Amygdala (tissue), 56 donors: ENCODE measurements at places on chromosomes 2 and 18.

- DNase-seq: no peak
Observed at GRCh38 chr18:56505971-56506370, 132.4 kb downstream of the TXNL1 start.

- no peak for DNase-seq
Observed at GRCh38 chr18:63407734-63408133, 14.5 kb downstream of the VPS4B start.

- DNase-seq: no peak
Observed at GRCh38 chr2:234555161-234555560, 58.3 kb upstream of the ARL4C start.

GRCh38 chr18:23207994-23208393 lies 72.7 kb downstream of the CABLES1 start:
- DNase-seq: no peak

DNA sequence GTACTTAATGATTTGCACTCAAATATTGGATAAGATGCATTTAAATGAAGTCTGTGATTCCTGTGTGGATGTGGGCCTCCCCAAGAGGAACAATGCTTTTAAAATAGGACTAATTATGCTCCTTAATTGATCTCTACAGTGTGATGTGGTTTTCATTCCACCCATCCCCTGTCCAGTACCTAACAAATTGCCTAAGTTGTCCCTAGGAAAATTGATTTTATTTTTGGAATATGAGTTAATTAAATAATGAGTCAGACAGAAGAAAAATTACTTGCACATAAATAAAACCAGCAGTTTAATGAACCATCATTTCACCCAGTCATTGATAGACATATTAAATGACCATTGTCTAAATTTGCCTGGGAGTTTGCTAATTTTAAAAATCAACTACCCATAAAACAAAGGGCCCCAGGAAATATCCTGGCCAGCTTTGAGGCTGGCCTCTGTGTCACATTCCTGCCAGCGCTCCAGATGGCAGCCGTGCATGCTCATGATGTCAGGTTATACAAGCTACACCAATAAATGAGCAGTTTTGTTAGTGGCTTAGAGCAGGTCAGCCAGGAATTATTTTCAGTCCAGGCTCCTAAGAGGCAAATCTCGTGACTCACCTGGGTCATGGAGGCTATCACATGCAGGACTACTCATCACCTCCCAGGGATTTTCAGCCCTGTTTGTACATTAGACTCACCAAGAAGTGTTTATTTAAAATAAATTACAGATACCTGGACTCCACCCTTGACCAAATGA lies 31.9 kb downstream of the ABHD3 start:
- no peak for DNase-seq

DNA sequence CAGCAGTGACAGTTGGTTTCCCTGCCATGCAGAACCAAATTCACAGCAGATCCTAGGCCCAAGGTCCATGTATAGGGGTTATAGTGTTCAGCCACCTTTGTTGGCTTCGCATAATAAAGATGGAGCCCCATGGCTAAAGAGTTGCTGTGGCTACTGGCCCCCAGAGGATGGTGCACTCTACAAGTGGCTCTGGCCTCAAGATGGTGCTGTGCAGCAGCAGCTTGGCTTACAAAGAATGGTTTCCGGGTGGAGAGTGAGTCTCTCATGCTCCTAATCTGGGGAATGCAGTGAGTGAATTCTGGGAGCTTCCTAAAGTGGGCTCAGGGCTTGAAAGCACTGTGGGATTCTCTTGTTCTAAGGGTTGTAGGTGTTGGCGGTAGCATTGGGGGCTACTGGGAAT lies 1199.7 kb downstream of the CNTNAP5 start:
- no peak for DNase-seq

DNA sequence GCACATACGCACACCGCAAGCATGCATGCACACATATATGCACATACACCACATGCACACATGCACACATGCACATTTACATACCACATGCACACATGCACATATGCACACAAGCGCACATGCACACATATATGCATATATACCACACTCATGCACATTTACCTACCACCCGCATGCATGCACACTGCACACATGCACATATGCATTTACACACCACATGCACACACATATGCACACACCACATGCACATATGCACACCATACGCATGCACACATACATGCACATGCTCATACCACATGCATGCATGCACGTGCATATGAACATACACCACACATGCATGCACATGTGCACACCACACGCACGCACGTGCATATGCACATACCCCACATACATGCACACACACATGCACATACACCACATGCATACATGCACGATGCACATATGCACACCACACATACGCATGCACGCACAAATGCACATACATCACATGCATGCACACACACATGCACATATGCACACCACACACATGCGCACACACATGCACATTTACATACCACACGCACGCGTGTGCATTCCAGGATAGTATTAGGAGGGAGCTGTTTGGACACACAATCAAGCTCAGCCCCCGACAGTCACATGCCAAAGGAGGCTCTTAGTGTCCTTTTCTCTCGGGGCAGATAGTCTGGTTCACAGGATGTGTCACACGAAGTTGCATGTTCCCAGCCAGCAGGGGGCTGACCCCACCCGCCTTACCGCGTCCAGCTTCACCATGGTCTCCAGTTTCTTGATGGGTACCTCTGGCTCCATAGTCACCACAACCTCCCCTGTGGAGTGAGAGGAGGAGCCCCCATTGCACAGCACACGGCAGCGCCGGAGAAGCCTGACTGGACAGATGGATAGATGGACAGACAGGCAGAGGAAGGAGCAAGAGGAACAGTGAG lies 5.9 kb downstream of the OTOF start:
- DNase-seq: no peak

DNA sequence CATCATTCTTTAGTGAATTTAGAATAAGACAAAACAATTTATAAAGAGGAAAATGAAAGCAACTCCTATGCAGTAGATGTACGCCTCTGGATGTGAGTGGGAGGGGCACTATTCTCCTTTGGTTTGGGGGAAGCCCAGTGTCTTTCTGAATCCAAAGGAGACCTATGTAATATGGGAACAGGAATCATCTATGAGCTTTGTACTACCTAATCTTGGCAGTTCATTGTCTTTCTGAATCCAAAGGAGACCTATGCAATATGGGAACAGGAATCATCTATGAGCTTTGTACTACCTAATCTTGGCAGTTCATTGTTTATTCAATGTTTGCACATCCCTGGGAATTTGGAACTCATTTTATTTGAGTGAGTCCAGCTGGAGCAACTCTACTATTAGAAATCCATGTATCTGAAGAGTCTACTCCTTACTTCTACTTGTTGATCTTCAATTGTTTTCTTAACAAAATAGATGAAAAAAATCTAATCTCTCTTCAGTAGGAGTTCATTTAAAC lies 401.1 kb upstream of the LRATD1 start:
- DNase-seq: no peak

GRCh38 chr2:70916291-70916690 lies 19.4 kb upstream of the ATP6V1B1 start:
- no peak for DNase-seq

DNA sequence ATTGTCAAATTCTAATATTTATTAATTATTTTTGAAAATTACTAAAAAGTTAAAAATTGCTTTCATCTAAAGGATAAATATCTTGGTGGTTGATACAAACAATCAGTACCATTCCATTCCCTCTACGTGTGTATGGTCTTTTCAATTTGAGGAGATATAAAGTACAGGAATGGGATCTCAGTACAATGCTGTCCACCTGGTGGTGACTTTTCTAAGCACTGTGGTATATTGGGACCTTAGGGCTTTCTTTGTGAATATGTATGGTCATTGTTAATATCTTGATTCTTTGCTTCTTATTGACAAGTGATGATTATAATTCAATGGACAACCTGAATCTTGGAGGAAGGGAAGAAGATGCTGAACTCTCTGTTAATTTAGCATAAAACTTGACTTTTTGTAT lies 83.1 kb downstream of the NBEAL1 start:
- DNase-seq: no peak

DNA sequence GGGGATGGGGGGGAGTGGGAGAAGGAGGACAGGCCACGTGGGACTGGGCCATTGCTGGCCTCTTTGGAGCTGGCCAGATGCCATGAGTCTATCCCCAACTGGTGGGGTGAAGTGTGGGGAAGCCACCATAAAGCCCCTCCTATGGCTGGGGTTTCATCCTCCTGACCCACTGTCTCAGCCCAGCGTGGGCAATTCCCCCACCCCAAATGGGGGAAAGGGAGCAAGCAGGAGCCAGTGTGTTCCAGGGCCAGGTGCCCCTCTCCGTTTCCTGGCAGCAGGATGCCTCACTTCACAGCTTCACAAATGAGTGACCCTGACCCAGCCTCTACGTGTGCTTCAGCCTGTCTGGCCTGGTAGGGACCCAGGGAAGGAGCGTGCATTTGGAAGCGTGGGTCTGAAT lies 474.7 kb upstream of the HS6ST1 start:
- no peak for DNase-seq

DNA sequence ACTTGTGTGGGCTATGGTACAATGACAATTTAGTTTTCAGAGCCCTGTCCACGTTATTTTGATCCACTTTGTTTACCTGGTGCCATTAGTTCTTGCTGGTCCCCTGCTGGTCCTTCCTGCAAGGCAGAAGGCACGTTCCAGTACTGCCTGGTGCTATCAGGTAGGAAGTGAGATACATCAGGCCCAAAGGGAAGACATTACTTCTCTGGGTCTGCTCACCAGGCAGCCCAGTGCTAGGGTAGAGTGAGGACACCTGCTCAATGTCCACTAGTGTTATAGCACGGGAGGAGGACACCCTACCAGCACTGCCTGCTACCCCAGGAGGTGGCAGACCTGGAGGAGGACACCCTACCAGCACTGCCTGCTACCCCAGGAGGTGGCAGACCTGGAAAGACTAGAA lies 23.7 kb downstream of the MARCO start:
- no peak for DNase-seq

GRCh38 chr2:197234671-197235191 lies 75.8 kb downstream of the ANKRD44 start:
- no peak for DNase-seq

DNA sequence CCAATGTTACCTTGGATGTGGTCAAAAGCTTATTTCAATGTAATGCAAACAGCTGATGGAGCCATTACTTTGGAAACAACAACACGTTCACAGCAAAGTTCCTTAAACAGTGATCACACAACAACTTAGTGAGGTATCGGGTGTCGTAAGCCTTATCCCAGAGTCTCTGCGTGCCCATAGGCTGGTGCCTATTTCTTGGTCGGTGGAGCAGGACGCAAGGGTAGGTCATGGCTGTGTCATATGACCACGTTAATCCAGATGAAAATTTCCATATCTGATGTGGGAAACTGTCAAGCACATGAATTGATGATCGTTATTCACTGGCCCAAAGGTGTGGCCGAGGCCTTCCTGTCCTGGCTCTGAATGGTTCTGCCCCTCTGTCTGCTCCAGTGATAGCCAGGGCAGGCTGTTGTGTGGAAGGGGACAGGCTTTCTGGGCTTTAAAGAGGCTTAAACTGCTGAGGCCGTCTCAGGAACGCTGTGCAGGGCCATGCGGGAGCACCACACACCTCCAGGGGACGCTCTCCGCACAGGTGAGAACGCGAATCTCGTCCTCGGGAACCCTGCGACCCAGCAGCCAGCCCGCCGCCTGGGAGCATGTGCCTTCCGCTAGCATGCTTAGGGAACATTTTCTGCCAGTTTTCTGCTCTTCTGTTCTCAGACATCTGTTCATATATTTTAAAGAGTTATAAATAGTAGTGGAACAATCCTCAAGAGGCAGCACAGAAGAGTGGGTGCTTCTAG lies 90.6 kb downstream of the KCTD1 start:
- DNase-seq: no peak

- no peak for DNase-seq
Observed at GRCh38 chr18:24802456-24802855, 342.0 kb downstream of the HRH4 start.

DNA sequence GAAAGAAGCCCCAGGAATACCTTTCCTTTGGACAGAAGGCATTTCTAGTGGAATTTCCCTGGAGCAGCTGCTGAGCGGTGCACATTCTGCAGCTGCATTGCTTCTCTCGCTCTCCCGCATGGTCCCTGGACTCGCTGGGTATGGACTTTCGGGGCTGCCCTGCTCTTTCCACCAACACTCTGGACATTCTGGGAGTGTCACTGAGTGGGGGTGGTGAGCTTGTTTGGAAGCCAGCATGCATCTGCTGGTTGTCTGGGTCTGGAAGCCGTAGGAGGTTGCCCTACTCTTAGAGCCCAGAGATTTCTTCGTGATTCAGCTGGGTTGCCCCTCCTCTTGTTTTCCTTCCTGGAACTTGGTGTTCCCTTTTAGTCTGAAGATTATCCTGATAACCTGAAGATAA lies 52.6 kb downstream of the TWIST2 start:
- DNase-seq: no peak

DNA sequence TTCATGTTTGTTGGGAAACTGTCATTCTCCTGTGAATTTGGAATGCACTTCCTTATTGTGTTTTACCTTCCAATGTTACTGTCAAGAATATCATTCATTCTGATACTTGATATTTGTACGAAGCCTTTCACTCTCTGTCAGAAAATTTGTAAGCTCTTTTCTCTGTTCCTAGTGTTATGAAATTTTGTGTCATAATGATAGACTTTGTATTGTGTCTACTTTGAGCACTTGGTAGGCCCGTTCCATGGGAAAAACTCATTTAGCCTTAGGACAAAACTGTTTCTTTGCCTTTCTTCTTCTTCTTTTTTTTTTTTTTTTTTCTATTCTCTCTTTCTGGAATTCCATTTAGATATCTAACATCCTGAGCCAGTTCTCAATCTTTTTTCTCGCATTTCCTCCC lies 52.0 kb upstream of the FAM124B start:
- no peak for DNase-seq

- DNase-seq: no peak
Observed at GRCh38 chr18:57660961-57661360, 39.3 kb upstream of the NARS1 start.

GRCh38 chr2:241116606-241117560 lies 14.8 kb upstream of the MTERF4 start:
- no peak for DNase-seq

GRCh38 chr2:152729844-152730243 lies 11.4 kb downstream of the ARL6IP6 start:
- no peak for DNase-seq

GRCh38 chr2:16487686-16488085 lies 177.9 kb downstream of the CYRIA start:
- DNase-seq: no peak
